Activated T-cell treated with anti-CD3 and anti-CD28 coated beads for 24 hours (primary cell): ENCODE measurements at places on chromosomes 5 and 9.

- no peak for DNase-seq
Measured at GRCh38 chr5:102879741-102880140, 124.6 kb downstream of the PAM start.

- DNase-seq = no peak
Measured at GRCh38 chr9:134211811-134212485, 47.6 kb upstream of the RNU6ATAC start.

DNA sequence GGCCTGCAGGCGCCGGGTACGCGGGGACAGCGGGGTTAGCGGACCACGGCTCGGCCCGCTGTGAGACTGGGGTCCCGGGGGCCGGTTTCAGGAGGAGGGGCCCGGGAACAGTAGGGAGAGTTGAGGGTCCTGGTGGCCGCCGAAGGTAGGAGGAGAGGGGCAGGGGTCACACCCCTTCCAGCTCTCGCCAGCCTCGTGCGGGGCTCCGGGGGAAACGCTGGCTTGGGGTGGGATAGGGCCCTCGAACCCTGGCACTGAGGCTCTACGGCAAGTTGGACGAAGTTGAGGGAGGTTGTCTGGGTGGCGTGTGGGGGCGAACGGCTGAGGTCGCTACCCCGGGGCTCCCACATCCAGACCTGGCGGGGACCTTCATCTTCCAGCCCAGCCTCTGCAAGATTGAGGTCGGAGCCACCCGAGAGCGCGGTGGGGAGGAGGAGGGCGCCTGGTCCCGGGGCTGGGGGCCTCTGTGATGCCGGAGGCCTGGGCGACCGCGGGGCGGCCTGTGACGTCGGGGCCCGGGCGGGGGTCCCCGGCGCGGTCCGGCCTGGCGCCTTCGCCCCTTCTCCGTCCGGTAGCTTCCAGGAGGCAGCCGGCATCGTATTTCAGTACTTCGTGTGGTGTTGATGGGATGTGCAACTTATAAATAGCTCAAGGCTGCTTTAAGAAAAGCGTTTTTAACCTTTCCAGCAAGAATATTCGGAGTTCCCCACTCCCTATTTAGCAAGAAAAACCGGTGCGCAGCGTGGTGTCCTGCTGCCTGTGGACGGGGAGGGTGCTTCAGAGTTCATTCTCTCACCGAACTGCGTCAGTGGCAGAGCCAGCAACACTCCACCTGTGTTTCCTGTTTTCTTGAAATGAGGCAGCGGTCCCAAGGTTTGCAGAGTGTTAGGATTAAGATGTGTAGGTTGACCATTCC, 902 bp downstream of the HABP4 start:
- no peak for DNase-seq

DNA sequence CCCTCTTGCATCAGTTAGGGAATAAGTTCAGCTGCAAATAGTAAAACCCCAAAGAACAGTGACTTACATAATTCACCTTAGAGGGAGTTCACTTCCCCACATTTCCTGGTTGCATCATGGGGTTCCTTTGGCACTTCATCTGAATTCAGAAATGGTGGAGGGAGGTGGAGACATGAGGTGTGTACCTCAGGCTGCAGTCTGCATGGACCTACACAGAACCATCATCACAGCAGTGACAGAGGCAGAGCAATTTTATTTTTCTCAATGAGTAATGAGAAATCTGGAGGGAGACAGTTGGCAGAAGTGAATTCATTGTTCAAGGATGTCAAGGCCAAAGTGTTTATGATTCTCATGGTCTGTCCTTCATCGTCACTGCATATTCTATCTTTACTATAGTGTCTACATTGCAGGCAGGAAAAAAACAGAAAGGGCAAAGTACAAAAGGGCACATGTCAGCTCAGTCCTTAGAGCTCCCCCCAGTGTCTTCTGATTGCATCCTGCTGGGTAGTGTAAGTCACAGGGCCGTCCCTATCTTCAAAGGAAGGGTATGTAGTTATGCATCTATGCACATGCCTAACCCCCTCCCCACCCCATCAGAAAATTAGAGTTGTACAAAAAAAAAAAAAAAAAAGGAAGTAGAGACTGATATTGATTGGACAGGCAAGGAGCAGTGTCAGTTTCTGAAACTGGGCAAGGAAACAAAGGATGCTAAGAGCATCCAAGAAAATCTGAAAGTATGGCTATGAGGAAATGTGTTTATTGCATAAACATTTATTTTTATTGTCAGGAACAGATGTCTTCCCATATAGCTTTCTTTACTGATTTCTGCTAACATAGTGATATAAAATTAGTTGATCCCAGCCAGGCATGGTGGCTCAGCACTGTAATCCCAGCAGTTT, 132.7 kb upstream of the APC start:
- DNase-seq = no peak

DNA sequence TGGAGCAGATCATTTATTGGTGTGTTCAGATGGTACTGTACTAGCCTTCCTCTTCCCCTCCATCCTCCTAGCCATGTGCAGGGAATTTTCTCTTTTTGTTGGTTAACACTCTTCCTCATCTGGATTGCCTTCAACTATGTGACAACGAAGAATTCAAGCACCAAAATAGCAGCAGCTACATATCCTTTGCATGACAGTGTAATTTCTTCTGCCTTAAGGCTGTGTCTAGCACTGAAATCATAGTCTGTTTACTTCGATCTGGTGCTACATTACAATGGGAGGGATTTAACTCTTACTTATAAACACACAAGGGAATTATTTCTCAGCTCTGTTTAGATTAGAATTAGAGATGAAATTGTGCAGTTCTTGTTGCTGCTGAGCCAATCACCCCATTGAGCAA, 260.4 kb downstream of the ARL15 start:
- DNase-seq = no peak

DNA sequence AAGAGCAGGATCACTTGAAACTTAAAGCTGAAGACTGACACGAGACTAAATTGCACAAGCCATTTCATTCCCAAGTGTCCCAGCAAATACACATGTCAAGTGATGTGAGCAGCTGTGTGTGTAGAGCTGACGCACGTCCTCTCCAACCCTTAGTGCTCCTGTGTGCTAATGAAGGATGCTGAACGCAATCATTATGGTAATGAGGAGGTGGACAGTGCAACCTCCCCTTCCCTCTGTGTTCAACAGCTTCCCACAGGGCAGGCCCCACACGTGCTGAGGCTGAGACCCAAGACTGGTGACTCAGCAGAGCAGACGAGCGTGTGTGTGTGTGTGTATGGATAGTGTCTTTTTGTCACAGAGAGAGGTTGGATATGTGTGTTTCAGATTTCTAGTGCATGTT, 702.1 kb downstream of the SEMA5A start:
- DNase-seq = no peak

DNA sequence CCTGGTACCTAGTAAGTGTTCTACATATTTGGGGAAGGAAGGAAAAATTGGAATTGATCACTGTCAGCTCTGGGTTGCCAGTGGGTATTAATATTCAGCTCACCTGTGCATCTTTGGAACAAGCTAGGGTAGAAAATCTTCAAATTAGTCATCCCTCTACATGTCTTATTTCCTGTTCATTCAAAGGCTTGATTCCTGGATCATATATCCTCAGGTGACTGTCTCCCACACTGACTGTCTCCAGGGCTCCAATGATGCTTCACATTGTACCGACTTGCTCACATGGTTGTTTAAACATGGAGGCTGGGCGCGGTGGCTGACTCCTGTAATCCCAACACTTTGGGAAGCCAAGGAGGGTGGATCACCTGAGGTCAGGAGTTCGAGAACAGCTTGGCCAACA, 11.6 kb upstream of the SUSD1 start:
- no peak for DNase-seq

DNA sequence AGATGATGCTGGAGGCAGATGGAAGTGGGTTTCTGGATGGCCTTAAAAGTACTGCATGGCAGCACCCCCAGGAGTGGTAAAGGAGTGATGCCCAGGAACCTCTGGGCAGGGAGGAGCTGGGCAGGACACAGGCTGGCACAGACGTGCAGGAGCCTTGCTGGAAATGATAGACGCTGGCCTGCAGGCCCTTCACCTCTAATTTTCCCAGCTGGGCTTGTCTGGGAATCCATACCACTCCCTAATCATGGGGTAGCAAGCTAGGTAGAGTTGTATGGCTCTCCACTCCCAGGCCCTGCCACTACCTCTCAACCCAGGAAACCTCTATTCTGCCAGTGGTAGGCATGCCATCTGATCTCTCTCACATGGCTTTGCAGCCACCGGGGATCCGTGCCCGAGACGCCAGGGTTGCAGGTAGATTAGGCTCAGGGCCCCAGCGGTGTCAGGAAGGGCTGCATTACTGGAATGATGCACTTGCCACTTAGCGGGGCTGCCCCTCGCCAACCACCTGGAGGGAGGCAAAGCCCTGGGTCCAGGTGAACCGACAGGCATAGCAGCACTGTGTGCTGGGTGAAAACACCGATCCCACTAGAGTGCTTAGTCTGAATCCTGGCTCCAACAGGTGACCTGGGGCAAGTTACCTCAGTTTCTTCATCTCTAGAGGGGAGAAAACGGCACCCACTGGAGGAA, 79.6 kb upstream of the SLC25A51 start:
- no peak for DNase-seq

- DNase-seq = no peak
Measured at GRCh38 chr9:7509576-7510145, 289.9 kb downstream of the DMAC1 start.

DNA sequence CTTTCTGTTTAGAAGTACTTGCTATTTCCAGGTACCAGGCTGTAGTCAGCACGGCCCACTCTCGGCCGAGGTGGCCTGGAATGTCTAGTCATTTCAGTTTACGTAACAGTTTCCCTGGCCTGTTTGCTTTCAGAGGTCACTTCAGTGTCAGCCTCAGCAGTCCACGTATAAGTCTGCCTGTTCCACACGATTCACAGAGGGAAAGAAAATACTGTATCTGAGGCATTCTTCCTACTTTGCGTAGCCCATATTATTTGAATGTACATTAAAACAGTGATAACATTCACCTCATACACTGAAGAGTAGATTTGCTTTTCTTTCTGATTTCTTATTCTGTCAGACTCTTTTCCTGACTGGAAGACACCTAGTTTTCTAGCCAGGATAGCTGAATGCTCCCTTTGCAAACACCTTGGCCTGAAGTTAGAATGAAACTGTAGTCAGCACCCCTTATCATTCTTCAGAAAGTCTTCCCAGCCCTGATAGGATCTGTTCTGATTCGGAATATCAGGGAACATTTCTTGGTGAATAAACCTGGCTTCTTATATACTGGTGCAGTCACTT, 140.9 kb downstream of the AOPEP start:
- DNase-seq = no peak

DNA sequence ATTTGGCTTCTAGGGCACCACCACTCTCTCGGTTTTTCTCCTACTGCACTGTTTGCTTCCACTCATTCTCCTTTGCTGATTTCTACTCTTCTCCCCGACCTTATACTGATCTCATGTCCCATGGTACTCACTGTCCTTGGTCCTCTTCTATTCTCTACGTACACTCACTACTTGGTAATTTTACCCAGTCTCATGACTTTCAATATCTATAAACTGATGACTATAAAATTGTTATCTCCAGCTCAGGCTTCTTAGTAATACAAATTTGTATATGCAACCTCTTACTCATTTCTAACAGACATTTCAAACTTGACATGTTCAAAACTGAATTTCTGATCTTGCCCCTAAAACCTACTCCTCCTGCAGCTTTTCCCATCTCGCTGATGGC, 4.1 kb downstream of the RAPGEF6 start:
- DNase-seq = no peak

GRCh38 chr5:28483327-28484025, 1445.1 kb upstream of the CDH9 start:
- no peak for DNase-seq

GRCh38 chr5:71582945-71583584, 4.1 kb upstream of the MCCC2 start:
- DNase-seq = no peak

DNA sequence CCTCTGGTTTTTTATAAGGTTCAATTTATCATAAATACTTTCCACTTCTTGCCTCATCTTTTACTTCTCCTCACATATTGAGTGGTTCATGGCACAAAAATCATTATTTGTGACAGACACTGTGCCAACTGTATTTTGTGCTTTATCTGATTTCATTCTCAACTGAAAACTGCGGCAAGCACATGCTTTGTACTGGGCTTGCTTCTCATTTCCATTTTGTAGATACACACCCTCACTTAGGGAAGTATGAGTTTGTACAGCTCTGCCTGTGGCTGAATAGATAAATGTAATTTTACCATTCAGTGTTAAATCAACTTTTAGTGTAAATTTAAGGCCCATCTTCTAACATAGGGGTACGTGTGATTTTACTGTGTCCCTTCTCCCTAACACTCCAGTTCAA, 83.6 kb downstream of the ANXA2R start:
- DNase-seq = no peak

- no peak for DNase-seq
Measured at GRCh38 chr5:7856855-7857254, 5.9 kb upstream of the CFAP90 start.

DNA sequence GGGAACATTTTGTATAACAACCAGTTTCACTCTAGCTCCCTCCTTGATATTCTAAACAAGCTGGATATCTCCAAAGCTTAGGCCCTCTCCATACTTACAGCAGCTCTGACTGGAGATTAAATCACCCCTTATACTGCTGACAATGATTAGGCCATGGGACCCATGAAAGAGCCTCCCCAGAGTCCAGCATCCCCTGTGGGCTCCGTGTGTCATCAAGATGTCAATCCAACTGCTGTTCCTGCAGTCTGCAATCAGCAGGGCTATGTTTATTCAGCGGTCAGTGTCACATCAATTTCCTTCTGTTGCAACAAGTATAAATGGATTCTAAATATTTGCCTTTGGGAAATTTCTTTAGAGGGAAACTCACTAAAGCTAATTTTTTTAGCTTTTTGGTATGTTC, 26.6 kb downstream of the PCDHAC2 start:
- DNase-seq = no peak

DNA sequence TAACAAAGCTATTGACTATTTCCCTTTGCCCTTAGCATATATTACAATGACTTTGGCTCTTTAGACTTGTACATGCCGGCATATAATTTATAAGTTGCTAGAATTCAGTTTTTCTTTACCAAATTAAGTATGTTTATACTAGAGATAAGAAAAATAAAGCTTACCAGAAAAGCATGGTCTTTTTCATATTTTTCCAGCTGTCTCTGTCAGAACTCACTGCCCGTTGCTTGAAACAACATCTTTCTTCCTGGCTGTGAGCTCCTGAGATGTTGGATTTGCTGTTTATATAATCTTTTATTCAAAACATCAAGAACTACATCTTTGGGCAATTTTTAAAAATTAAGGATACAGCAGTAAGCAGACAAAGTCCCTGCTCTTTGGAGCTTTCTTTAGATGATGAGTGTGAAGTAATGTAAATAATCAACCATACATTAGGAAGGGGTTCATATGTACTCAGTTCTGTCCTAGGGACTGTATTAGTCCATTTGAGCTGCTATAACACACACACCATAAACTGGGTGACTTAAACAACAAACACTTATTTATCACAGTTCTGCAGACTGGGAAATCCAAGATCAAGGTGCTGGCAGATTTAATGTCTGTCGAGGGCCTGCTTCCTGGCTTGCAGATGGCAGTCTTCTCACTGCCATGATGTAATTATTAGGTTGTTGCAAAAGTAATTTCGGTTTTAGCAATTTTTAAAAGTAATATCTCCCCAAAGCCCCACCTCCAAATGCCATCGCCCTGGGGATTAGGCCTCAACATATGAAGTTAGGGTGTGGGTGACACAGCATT, 45.4 kb upstream of the RANBP3L start:
- no peak for DNase-seq
